ENCODE measurements at places on chromosomes 1 and 21. TPM values are rescaled to one million over a fixed set of nuclear protein-coding genes. Genes with fewer than 3 reads are reported as not detected.

DNA sequence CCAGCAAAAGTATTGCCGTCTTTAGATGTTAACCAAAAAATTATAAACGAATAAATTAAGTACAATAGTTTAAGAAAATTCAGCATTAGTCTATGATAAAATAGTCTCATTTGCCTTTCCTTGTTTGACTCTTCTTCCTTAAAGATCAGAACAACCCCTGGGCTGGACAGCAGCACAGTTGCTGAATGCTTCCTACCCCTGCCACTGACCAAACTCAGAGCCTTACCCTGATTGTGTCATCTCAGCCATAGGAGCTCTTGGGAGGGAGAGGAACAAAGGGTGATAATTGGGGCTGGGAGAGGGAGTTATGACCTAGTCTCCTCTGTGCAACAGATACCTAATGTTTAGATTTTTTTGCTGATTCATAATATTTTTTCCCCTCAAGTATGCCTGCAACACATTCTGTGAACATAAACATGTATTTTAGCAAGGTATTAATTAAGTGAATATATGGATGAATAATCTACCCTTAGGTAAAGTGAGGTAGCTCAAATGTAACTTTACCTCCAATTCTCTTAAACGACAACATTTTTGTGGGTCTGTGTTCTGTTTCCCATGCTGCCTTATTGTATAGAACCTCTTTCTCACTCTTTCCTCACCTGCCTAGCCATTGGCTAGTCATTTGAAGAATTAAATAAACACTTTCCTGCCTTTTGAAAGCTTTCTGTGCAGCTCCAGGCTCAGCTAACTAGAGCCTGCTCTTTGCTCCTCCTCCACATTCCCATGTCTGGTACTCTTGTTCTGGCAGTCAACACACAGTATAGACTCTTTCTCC is 46.1 kb downstream of the FGGY start:
- no peak overlapping the region for H3K27ac ChIP-seq
- no peak for DNase-seq
- H3K4me3 ChIP-seq, result no peak overlapping the region
- no peaks in the 10 kb centered on the region for H3K4me1 ChIP-seq
- no peaks in the 10 kb centered on the region for H3K27me3 ChIP-seq
- H3K36me3 ChIP-seq, result peaks cover 11% of the 10 kb centered on the region

GRCh38 chr1:102772831-102773230 is 335.5 kb downstream of the COL11A1 start:
- no peaks in the 10 kb centered on the region for H3K27me3 ChIP-seq
- no peaks in the 10 kb centered on the region for H3K4me1 ChIP-seq
- H3K36me3 ChIP-seq, result no peaks in the 10 kb centered on the region
- no peak for DNase-seq

- H3K27me3 ChIP-seq, result no peaks in the 10 kb centered on the region
- DNase-seq, result no peak
- H3K4me3 ChIP-seq, result no peak overlapping the region
- H3K36me3 ChIP-seq, result no peaks in the 10 kb centered on the region
Measured at GRCh38 chr1:14826172-14826636, 227.7 kb downstream of the KAZN start.

- H3K4me1 ChIP-seq, result no peaks in the 10 kb centered on the region
- no peak overlapping the region for H3K4me3 ChIP-seq
- DNase-seq, result no peak
- no peak overlapping the region for H3K27ac ChIP-seq
- no peaks in the 10 kb centered on the region for H3K27me3 ChIP-seq
- H3K36me3 ChIP-seq, result no peaks in the 10 kb centered on the region
Measured at GRCh38 chr1:99829269-99829668, 20.9 kb upstream of the AGL start.

DNA sequence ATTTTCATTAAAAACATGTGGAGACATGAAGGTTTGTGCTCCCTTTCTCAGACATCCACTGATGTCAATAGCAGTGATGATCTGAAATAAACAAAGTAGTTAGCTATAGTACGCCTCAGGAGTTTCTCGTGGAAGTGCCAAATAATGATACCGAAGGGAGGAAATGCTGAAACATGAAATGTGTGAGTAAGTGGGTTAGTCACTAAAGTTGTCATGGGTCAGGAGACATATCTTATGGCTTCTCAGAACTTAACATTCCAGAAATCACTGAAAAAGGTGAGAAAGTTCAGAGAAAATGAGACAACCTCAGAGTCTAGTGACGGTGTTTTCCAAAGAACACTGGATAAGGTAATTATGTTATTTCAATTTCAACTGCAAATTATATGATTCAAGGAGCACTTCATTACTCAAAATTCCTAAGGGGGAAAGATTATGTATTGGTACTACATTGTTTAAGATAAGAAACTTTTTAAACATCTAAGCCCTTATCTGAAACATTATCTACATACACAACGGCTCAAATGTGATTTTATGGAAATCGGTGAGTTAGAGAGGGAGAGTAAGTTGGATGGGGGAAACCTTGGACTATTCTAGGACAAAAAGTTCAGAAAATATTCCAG is 20.6 kb downstream of the NIBAN1 start:
- H3K4me3 ChIP-seq, result peak overlapping the region; percentile 28
- H3K36me3 ChIP-seq, result no peaks in the 10 kb centered on the region
- DNase-seq, result no peak
- peak overlapping the region; percentile 80 for H3K27ac ChIP-seq
- no peaks in the 10 kb centered on the region for H3K27me3 ChIP-seq
- H3K4me1 ChIP-seq, result peaks cover 17% of the 10 kb centered on the region

DNA sequence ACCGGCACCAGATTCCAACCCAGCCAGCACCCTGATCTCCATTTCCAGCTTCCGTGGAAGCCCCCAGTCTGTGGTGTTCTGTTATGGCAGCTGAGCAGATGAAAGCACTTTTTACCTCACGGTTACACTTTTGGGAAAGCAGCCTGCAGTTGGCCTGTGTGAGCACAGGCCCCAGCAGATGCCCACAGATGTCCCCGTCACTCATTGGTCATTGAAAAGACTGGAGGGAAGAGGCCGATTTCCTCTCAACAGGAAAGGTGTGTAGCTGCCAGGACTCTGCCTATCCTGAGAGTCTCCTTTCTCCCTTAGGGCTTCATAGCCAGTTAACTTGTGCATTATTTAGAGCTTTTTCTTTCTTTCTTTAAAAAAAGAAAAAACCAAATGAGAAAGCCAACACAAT is 123.0 kb downstream of the PCBP3 start:
- peak overlapping the region; percentile 89 for H3K27ac ChIP-seq
- H3K4me3 ChIP-seq, result no peak overlapping the region
- DNase-seq, result no peak
- H3K4me1 ChIP-seq, result peaks cover 41% of the 10 kb centered on the region
- no peaks in the 10 kb centered on the region for H3K27me3 ChIP-seq

DNA sequence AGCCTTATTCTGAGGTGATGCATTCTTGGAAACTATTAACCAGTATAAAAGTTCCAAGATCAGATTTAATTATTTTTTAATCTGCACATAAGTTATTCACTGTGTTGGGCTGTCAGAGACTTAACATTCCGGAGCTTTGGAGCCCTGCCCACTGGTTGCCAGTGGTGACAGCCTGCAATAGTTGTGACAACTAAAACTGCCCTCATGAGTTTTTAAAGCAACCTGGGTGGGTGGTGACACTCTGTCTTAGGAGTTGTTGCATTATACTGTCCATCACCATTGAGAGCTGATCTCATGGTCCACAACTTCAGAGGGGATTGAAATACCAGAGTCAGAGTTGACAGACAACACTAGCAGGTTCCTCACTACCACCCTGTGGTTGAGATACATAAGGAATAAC is 653.9 kb upstream of the USP24 start:
- no peaks in the 10 kb centered on the region for H3K27me3 ChIP-seq
- no peak overlapping the region for H3K4me3 ChIP-seq
- no peak for DNase-seq
- no peaks in the 10 kb centered on the region for H3K4me1 ChIP-seq
- H3K27ac ChIP-seq, result no peak overlapping the region

DNA sequence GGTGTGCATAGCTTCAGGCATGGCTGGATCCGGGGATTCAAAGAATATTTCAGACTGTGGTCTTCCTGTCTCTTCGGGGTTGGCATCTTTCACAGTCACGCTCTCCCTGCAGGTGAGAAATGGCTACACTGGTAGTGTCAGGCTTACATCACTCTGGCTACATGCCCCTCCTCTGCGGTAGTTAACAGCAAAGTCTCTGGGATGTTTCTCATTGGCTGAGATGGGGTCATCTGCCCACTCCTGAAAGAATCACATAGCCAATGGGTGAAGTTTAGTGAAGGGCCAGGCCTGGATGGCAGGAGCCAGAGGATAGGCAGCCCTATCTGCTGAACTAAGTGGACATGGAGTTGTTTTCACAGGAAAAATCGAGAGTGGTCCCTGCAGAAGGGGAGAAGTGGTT is 356.5 kb downstream of the MATN1 start:
- H3K4me1 ChIP-seq, result no peaks in the 10 kb centered on the region
- no peak overlapping the region for H3K27ac ChIP-seq
- no peaks in the 10 kb centered on the region for H3K36me3 ChIP-seq
- H3K27me3 ChIP-seq, result peaks cover 8% of the 10 kb centered on the region
- no peak for DNase-seq

- no peak overlapping the region for H3K27ac ChIP-seq
- H3K4me3 ChIP-seq, result no peak overlapping the region
- DNase-seq, result no peak
- H3K36me3 ChIP-seq, result peaks cover 28% of the 10 kb centered on the region
Measured at GRCh38 chr1:175911138-175911537, 167.7 kb upstream of the TNR start.

DNA sequence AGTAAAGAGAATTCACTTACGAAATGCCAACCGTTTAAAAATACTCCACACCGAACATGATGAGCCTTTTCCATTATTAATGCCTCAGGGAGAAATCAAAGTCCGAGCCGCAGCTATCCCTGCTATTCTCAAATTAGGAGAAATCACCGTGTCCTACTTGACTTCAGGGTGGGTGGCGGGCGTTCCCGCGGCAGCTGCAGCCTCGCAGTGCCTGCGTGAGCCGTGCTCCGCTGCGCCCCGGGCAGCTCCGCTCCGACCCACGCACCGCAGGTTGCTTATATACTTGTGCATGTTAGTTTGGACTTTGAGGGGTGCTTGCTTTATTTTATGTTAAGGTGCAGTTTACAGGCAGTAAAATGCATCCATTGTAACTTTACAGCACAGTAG is 35.6 kb upstream of the PCBP3 start:
- peaks cover 8% of the 10 kb centered on the region for H3K4me1 ChIP-seq
- no peak for DNase-seq
- no peaks in the 10 kb centered on the region for H3K27me3 ChIP-seq
- H3K36me3 ChIP-seq, result no peaks in the 10 kb centered on the region

DNA sequence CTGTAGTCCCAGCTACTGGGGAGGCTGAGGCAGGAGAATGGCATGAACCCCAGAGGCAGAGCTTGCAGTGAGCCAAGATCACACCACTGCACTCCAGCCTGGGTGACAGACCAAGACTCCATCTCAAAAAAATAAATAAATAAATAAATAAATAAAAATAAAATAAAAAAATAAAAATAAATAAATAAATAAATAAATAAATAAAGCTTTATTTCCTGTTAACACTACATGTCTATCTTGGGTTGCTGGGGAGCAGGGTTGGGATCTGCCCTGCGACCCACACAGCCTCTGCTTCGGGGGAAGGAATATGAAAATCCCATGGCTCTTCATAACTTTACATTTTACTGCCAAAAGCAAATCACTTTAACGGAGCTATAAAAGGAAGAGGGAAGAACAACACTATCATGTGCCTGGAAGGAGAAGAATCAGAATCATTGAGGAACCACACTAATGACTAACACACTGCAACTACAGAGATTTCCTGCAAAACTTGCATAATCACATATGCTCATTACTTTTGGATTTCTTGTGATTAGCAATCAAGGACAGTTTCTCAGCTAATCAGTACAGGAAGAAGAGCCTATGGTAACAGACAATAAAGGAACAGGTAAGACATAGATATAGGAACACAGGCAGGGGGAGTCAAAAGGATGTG is 72.8 kb upstream of the CD55 start:
- no peak overlapping the region for H3K27ac ChIP-seq
- peaks cover 8% of the 10 kb centered on the region for H3K4me1 ChIP-seq
- H3K4me3 ChIP-seq, result no peak overlapping the region

GRCh38 chr21:38918607-38919346 is 113.0 kb downstream of the ETS2 start:
- H3K4me1 ChIP-seq, result no peaks in the 10 kb centered on the region
- H3K27ac ChIP-seq, result no peak overlapping the region
- H3K4me3 ChIP-seq, result no peak overlapping the region

GRCh38 chr1:29784276-29785136 is 548.2 kb downstream of the PTPRU start:
- H3K4me3 ChIP-seq, result no peak overlapping the region
- no peaks in the 10 kb centered on the region for H3K4me1 ChIP-seq
- H3K27me3 ChIP-seq, result peaks cover 2% of the 10 kb centered on the region
- no peak overlapping the region for H3K27ac ChIP-seq

DNA sequence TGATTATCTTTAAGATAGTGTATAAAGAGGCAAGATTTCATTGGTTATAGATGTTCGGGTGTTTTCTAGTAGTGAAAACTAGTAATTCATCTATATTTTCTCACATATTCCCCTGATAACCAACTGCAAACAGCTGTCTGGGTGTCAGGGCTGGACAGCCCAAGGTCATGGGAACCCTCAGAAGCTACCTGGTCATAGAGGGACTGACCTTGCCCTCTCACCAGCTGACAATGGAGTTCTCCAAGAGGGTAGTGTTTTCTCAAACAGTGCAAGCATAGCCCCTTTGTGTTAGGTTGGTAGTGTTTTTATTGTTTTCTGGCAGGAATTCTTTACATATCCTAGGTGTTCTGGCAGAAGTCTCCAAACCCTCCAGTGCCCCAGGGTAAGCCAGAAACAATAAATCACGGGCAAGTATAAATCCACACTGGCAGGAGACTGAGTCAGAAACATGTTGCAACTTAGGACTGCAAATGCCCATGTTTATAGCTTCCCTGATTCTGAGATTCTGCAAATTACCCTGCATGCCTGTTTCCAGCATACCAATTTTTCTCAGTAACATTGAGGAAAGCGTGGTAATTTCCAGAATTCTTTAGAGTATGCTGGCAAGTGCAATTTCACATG is 82.8 kb upstream of the ATP1A1 start:
- H3K4me3 ChIP-seq, result no peak overlapping the region
- no peak overlapping the region for H3K27ac ChIP-seq
- H3K4me1 ChIP-seq, result peaks cover 3% of the 10 kb centered on the region
- no peak for DNase-seq
- no peaks in the 10 kb centered on the region for H3K27me3 ChIP-seq
- no peaks in the 10 kb centered on the region for H3K36me3 ChIP-seq

DNA sequence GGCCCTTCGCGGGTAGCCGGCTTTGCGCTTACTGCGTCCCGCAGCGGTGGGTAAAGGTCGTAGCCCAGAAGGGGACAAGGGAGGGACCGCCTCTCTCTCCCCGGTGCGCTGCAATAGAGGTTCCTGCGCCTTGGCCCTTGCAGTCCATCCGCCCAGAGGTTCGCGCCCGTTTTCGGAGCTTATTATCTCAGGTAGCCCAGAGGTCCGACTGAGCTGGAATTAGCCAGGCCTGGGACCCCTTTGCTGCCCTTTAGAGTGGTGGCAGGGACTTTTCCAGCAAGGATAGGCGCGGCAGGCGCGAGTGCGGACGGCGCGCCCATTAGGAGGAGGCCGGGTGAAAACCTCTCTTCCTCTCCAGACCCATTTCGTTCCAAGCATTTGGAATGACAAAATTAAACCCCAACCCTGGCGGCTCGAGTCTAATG is 5.0 kb downstream of the LHX4 start:
- no peak overlapping the region for H3K4me3 ChIP-seq
- DNase-seq, result no peak
- H3K4me1 ChIP-seq, result peaks cover 31% of the 10 kb centered on the region

The H6PD gene
- 7.5 TPM for total RNA-seq

The EPHB2 gene
- 0.13 TPM for total RNA-seq

The PLXNA2 gene
- total RNA-seq, result 0.13 TPM

The TCP10L gene
- total RNA-seq, result 0.63 TPM

The FAM72B gene
- 32.1 TPM for total RNA-seq

The TMOD4 gene
- 1.9 TPM for total RNA-seq

The RUNX3 gene
- 180 TPM for total RNA-seq

The GUCA2B gene
- total RNA-seq, result not detected

The NHLH1 gene
- 0.45 TPM for total RNA-seq

All from activated CD8-positive, alpha-beta T cell treated with anti-CD3 and anti-CD28 coated beads for 36 hours (primary cell).